ENCODE measurements at places on chromosomes 1 and 21. TPM values are rescaled to one million over a fixed set of nuclear protein-coding genes. Genes with fewer than 3 reads are reported as not detected.

The BATF3 gene
- total RNA-seq, result 0.93 TPM

GRCh38 chr1:151773702-151774101 is 10.4 kb upstream of the MRPL9 start:
- H3K36me3 ChIP-seq, result peaks cover 14% of the 10 kb centered on the region
- no peak overlapping the region for H3K27ac ChIP-seq
- no peak for DNase-seq
- H3K4me1 ChIP-seq, result peaks cover 4% of the 10 kb centered on the region
- H3K27me3 ChIP-seq, result no peaks in the 10 kb centered on the region
- no peak overlapping the region for H3K4me3 ChIP-seq

DNA sequence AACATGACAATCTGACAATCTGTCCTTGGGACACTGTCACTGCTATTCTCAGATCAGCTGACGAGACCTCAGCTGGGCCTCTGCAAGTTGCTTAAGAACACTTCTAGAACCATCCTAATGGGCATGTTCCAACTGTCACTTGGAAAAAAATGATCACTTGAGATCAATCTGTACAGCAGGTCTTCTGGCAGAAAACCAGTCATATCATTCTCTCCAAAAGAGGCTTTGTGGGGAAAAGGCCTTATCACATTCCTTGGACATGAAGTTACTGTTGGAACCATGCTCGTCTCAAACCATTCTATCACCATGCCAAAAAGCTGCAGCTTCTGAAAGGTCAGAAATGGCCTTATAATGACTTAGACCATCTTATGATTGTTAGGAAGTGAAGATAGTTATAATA is 744.2 kb downstream of the USP25 start:
- no peak overlapping the region for H3K27ac ChIP-seq
- no peak overlapping the region for H3K4me3 ChIP-seq
- DNase-seq, result no peak
- no peaks in the 10 kb centered on the region for H3K27me3 ChIP-seq
- peaks cover 5% of the 10 kb centered on the region for H3K4me1 ChIP-seq

- no peaks in the 10 kb centered on the region for H3K36me3 ChIP-seq
- H3K4me1 ChIP-seq, result no peaks in the 10 kb centered on the region
- no peak overlapping the region for H3K4me3 ChIP-seq
- no peak for DNase-seq
These were observed 15.1 kb downstream of the S100A7A start for GRCh38 chr1:153431427-153431826.

The HHAT gene
- total RNA-seq, result 1.7 TPM

GRCh38 chr1:10824821-10825540 is 28.5 kb upstream of the CASZ1 start:
- H3K27ac ChIP-seq, result no peak overlapping the region
- H3K4me1 ChIP-seq, result no peaks in the 10 kb centered on the region
- no peak overlapping the region for H3K4me3 ChIP-seq
- H3K27me3 ChIP-seq, result no peaks in the 10 kb centered on the region
- no peak for DNase-seq

GRCh38 chr1:217342105-217342504 is 288.8 kb downstream of the GPATCH2 start:
- no peak for DNase-seq
- no peak overlapping the region for H3K4me3 ChIP-seq
- no peaks in the 10 kb centered on the region for H3K27me3 ChIP-seq
- H3K27ac ChIP-seq, result no peak overlapping the region
- H3K36me3 ChIP-seq, result no peaks in the 10 kb centered on the region

The AMY1B gene
- not detected for total RNA-seq

DNA sequence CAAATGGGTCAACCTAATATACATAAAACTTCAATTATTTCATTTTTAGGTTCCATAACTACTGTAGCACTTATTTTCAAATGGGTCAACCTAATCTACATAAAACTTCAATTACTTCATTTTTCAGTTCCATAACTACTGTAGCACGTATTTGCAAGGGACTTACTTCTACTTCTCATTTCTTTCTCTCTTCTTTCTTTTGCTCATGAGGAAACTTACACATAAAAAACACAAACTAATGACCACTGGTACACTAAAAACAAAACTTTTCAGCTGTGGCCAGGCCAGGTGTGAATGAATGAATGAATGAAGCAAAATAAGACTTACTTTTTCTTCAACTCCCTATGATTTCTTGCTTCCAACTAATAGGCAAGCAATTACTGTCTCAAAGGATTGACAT is 11.7 kb downstream of the SYDE2 start:
- no peak overlapping the region for H3K27ac ChIP-seq
- no peak for DNase-seq
- no peak overlapping the region for H3K4me3 ChIP-seq

The LHX8 gene
- total RNA-seq, result not detected

DNA sequence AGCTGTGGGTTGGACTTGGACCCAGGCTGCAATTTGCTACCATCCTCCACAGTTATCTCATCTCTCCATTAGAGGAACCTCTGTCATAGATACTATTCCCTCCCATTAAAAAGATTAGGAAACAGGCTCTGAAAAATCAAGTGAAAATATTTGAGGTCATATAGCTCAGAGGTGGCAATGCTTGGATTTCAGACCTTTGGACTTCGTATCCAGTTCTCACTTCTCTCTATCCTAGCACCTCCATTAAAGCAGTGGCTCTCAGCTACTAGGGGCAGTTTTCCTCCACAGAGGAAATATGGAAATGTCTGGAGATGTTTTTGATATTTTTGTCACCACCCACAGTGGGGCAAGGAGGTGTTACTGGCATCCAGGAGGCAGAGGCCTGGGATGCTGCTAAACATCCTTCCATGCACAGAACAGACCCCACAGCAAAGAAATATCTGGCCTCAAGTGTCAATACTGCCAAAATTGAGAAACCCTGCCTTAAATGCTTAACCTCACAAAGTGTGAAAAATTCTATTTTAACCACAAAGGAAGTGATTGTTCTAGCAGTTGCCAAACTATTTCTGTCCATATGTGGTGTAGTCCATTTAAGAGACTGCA is 54.1 kb downstream of the C8A start:
- H3K4me1 ChIP-seq, result peaks cover 78% of the 10 kb centered on the region
- H3K27me3 ChIP-seq, result no peaks in the 10 kb centered on the region
- DNase-seq, result no peak
- no peaks in the 10 kb centered on the region for H3K36me3 ChIP-seq

GRCh38 chr1:64505944-64506655 is 36.2 kb downstream of the CACHD1 start:
- H3K27me3 ChIP-seq, result no peaks in the 10 kb centered on the region
- H3K27ac ChIP-seq, result no peak overlapping the region
- no peak for DNase-seq
- H3K4me3 ChIP-seq, result no peak overlapping the region
- H3K4me1 ChIP-seq, result peaks cover 5% of the 10 kb centered on the region

The AUNIP gene
- total RNA-seq, result 9.0 TPM

GRCh38 chr1:218394989-218395388 is 49.9 kb downstream of the TGFB2 start:
- no peak overlapping the region for H3K4me3 ChIP-seq
- no peak for DNase-seq
- H3K36me3 ChIP-seq, result no peaks in the 10 kb centered on the region
- H3K27ac ChIP-seq, result no peak overlapping the region
- no peaks in the 10 kb centered on the region for H3K27me3 ChIP-seq

- no peak for DNase-seq
- H3K27me3 ChIP-seq, result no peaks in the 10 kb centered on the region
- H3K4me1 ChIP-seq, result peaks cover 80% of the 10 kb centered on the region
- peaks cover 6% of the 10 kb centered on the region for H3K36me3 ChIP-seq
- no peak overlapping the region for H3K4me3 ChIP-seq
- H3K27ac ChIP-seq, result peak overlapping the region; percentile 98
These were observed 13.9 kb downstream of the IL6R start for GRCh38 chr1:154418923-154419619.

GRCh38 chr1:192564099-192564498 is 11.5 kb upstream of the RGS1 start:
- DNase-seq, result no peak
- no peaks in the 10 kb centered on the region for H3K27me3 ChIP-seq
- H3K4me3 ChIP-seq, result no peak overlapping the region
- H3K36me3 ChIP-seq, result no peaks in the 10 kb centered on the region

DNA sequence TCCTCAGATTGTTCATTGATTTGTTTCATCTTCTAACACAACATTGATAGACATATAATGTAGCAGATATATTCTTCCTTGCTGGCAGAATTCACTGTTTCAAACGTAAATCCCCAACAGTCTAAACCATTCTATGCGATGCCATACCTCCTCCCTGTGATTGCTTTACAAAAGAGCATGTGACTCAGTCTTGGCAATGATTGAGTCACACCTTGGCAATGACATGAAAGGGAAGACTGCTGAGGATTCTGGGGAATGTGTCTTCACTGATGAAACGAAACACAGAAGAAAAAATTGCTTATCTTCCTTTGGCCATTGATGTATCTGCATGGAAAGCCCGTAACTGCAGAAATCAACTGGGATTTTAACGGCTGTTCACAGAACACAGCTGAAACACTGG is 409.6 kb upstream of the ZRANB2 start:
- no peak overlapping the region for H3K4me3 ChIP-seq
- no peak for DNase-seq
- H3K4me1 ChIP-seq, result no peaks in the 10 kb centered on the region

GRCh38 chr1:66446261-66447001 is 87.5 kb upstream of the SGIP1 start:
- no peak overlapping the region for H3K27ac ChIP-seq
- H3K4me1 ChIP-seq, result no peaks in the 10 kb centered on the region
- DNase-seq, result no peak
- no peaks in the 10 kb centered on the region for H3K27me3 ChIP-seq

The CD48 gene
- total RNA-seq, result 7.0 TPM

DNA sequence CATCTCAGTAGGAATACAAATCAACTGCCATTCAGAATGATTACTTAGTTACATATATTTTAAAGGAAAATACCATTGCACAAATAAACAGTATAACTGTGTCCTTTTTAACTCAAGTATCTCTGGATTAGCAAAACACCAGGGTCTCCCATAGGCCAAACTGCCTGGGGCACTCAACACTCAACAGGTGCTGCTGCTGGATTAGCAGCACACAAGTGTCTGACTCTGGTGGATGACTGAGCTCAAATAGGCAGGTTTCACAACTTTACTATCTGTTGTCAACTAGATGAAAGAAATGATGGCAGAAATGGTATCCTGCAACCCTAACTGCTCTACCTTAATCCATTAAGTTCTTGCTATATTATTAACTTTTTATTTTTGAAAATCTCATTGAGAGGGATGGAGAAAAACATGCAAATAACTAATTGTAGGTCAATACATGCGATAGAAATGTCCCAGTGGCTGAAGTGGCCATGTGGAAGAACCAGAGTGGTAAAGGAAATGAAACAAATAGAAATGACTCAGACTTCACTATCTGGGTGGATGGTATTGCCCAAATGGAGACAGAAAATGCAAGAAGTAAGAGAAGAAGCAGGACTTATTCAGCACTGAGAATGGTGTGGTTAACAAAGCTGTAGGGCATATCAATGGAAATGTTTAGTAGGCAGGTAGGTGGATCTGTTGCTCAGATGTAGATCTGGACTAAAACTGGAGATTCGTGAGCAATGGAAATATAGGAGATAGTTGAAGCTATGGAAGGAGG is 90.8 kb upstream of the CCDC190 start:
- H3K4me3 ChIP-seq, result no peak overlapping the region
- no peak overlapping the region for H3K27ac ChIP-seq
- H3K27me3 ChIP-seq, result no peaks in the 10 kb centered on the region
- no peak for DNase-seq
- no peaks in the 10 kb centered on the region for H3K36me3 ChIP-seq

The RO60 gene
- total RNA-seq, result 121 TPM

- H3K27ac ChIP-seq, result no peak overlapping the region
- no peaks in the 10 kb centered on the region for H3K4me1 ChIP-seq
- H3K4me3 ChIP-seq, result no peak overlapping the region
- no peaks in the 10 kb centered on the region for H3K36me3 ChIP-seq
- no peaks in the 10 kb centered on the region for H3K27me3 ChIP-seq
These were observed 8.8 kb upstream of the COL16A1 start for GRCh38 chr1:31712630-31713029.

DNA sequence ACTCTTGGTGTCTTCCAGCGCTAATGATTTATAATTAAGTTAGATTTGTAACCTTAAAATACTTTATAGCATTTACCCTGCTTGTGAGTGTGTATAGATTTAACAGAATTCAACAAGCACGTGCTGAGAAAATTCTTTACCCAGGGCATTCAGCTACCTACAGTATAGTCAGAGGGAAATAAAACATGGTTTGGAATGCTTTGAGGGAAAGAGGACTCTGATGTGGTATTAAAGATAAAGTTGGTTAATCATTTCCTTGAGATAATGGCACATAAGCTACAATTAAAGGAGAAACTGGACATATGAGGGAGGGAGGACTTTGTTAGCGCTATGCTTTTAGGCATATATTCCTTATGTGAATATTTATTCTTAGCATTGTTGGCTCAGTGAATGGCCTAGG is 26.4 kb upstream of the IL12RB2 start:
- no peak overlapping the region for H3K4me3 ChIP-seq
- no peak overlapping the region for H3K27ac ChIP-seq
- DNase-seq, result no peak

DNA sequence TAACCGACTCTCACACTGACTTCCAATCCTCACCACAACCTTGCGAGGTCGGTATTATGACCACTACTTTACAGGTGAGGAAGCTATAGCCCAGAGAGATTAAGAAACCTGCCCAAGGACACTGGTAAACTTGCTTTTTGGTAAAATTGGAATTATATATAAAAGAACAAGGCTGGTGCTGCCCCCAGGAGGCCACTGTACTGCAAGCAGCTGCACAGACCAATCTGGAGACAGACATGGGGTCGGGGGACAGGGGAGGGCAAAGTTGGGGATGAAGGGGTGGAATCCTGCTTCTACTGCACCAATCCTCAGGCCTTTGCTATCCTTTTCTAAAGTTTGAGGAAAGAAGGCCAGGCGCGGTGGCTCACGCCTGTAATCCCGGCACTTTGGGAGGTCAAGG is 280.8 kb downstream of the SPATA17 start:
- no peak for DNase-seq
- no peaks in the 10 kb centered on the region for H3K4me1 ChIP-seq
- H3K27me3 ChIP-seq, result no peaks in the 10 kb centered on the region
- H3K4me3 ChIP-seq, result no peak overlapping the region

GRCh38 chr1:4964634-4965345 is 310.4 kb downstream of the AJAP1 start:
- no peaks in the 10 kb centered on the region for H3K4me1 ChIP-seq
- H3K27me3 ChIP-seq, result no peaks in the 10 kb centered on the region
- H3K4me3 ChIP-seq, result no peak overlapping the region
- DNase-seq, result no peak

- no peaks in the 10 kb centered on the region for H3K36me3 ChIP-seq
- H3K4me3 ChIP-seq, result no peak overlapping the region
- no peaks in the 10 kb centered on the region for H3K27me3 ChIP-seq
- H3K4me1 ChIP-seq, result no peaks in the 10 kb centered on the region
- no peak overlapping the region for H3K27ac ChIP-seq
These were observed 153.9 kb downstream of the FMN2 start for GRCh38 chr1:240245629-240246020.

The FHL3 gene
- 4.2 TPM for total RNA-seq

GRCh38 chr1:168365719-168366479 is 85.2 kb downstream of the TBX19 start:
- no peaks in the 10 kb centered on the region for H3K27me3 ChIP-seq
- no peak overlapping the region for H3K4me3 ChIP-seq
- H3K36me3 ChIP-seq, result no peaks in the 10 kb centered on the region
- H3K4me1 ChIP-seq, result no peaks in the 10 kb centered on the region

The PLPPR5 gene
- total RNA-seq, result not detected

The MRPS6 gene
- total RNA-seq, result 12.2 TPM
